EH (cell line): ENCODE measurements at places on chromosomes 16 and 17.

DNA sequence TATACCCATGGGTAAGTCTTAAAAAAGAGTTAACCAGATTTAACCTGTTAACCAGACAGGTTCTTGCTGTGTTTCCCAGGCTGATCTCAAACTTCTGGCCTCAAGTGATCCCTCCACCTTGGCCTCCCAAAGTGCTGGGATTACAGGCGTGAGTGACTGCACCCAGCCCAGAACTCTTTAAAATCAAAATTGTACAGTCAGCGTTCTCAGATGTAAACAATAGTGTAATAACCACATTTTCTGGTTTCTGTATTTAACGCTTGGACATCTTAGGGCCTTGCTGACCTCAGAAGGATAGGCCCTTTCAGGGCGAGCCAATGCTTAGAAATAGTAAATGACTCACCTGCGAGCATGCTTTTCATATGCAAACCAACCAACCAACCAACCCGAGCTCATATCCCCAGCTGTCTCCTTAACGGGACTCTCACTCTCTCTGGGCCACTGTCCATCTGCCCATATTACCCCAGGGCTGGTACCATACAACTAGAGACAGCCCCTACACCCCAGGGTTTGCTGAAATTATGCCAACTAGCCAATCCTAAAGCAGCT, 415.0 kb upstream of the XYLT1 start:
- DNase-seq = no peak

- no peak for DNase-seq
These were observed 2.1 kb upstream of the KANSL1 start for GRCh38 chr17:46195217-46195855.

DNA sequence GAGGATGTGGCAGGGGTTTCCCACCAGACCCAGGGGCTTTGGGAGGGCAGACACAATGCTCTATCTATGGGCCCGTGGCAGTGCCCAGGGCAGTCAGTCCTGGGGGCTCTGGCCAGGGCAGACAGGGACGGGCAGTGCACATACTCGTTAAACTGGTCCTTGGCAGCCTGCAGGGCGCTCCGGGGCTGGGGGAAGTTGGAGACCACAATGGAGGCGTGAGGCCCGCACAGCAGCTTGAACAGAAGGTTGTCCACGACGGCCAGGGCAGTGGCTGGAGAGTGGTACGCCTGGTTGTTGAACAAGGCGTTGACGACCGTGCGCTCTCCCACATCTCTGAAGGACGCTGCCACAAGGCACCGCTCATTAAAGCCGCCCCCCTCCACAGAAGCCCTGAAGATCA, 18.6 kb upstream of the RNPS1 start:
- no peak for DNase-seq

GRCh38 chr17:49360796-49361128, 1.3 kb downstream of the ZNF652 start:
- no peak for DNase-seq

DNA sequence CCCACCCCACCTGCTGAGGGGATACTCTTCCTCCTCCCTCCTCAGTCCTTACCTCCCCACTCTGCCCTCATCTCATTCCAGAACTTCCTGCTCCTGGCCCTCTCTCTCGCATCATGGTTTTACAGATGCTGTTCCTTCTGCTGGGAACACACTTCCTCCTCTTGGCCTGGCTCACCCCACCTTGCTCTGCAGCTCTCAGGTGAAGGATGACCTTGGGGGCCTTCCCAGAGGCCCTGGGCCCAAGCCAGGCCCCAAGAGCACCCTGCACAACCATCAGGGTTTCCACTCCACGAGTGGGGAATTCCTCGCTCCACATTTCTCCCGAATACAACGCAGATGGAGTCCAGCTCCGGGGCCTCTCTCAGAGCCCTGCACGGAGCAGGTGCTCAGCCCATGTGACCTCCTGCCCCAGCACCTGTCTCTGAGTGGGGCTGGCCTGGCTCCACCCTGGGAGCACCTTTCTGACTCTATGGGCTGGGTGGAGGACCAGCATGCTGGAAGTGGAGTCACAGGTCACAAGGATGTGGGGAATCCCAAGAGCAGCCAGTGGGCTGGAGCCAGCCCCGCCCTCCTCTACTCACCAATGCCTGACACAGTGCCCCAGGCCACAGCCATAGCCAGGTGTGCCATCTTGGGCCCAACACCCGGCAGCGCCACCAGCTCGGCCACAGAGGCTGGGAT, 4.5 kb downstream of the NTHL1 start:
- DNase-seq = no peak

GRCh38 chr16:6864244-6864643, 468.4 kb upstream of the RBFOX1 start:
- DNase-seq = no peak

DNA sequence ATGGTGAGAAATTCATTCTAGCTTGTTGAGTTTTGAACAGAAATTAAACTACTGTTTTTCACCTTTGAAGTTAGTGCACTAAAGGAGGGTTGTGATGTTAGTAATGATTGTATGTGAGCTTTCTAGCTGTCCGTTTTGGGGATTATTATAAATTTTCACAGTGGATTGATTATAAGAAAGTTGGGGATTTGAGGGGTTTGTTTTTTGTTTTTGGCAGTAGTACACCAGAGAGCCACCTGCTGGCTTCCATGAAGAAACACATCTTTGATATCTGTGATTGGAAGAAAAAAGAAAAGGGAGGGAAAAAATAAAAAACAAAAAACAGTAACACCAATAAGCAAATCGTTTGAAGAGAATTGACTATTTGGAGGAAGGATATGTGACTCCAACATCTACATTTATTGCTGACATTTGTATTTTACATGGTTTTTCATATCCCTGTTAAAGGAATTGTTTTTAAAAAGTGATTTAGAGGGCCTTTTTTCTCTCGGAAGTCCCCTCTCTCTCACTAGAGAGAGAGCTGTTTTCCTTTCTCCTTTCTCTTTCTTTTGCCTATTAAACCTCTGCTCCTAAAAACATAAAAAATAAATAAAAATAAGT, 1469.5 kb upstream of the GOT2 start:
- peak; percentile 29 for DNase-seq

DNA sequence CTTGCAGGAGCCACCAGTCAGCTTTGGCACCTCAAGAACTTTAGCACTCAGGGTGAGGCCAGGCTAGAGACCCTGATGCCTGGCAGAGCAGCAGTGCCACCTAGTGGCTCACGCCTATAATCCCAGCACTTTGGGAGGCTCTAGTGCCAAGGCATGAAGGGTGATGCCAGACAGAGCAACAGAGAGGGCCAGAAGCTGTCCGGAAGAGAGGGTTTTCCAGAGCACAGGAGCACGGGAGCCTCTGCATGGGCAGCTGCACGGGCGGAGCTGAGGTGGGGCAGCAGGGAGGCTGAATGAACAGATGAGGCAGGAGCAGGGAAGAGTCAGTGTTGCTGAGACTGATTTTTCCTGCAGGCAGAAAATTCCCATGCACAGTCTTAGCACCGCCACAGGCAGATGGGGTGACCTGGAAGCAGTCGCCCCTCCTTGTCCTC, 38.9 kb downstream of the MYH3 start:
- peak; percentile 78 for DNase-seq

- peak; percentile 70 for DNase-seq
These were observed 5.5 kb upstream of the RHBDF2 start for GRCh38 chr17:76506408-76507345.

- DNase-seq = no peak
These were observed 8.4 kb upstream of the PPP1R1B start for GRCh38 chr17:39618246-39618913.

GRCh38 chr17:73513426-73513825, 130.8 kb downstream of the SDK2 start:
- DNase-seq = no peak

GRCh38 chr17:51947160-51947735, 211.3 kb downstream of the CA10 start:
- DNase-seq = no peak

- peak; percentile 43 for DNase-seq
These were observed 8.6 kb upstream of the KDM6B start for GRCh38 chr17:7825206-7825990.

DNA sequence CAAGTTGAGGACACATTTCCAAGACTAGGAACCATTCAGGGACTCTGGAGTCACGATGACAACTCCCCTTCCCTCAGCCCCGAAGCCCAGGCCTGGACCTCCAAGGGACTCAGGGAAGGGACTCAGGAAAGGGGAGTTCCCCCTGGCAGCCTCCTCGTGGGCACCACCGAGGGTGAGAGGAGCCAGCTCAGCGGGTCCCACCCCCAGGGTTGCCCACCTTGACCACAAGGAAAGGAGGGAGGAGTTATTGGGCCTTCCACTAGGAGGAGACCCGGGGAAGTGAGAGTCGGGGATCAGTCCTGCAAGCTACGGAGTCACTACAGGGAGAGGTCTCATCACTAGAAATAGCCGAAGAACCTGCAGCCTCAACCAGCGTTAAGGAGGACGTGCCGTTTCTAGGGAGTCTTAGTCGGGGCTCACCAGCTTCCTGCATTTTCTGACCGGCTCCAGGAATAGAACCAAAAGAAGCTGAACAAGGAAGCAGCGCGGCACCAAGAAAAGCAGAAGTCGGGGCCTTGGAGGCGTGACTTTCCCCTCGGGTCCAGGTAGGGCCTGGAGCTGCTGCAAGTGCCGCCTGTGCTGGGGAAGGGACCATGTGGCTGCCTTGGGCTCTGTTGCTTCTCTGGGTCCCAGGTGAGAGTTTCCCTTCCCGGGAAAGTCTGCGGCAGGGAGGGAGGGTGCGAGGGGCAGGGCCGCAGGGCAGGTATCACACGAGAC, at the start of gene CD300A:
Gene CD300A (plus strand): TSS at position 524 of the 717 bp plus-strand sequence. CDS start 70 bp downstream, at position 594.
- no peak for DNase-seq

- DNase-seq = no peak
These were observed 44.7 kb upstream of the DNAH17 start for GRCh38 chr17:78621720-78622490.
